Bronchial epithelial cell (primary cell): ENCODE measurements at places on chromosomes 11 and 22. TPM values are rescaled to one million over a fixed set of nuclear protein-coding genes. Genes with fewer than 3 reads are reported as not detected.

CENPM gene
- total RNA-seq: 1.3 and 3.5 TPM in 2 replicates

ASPHD2 gene
- 3.4 and 3.8 TPM in 2 replicates for total RNA-seq

ANGPTL5 gene
- not detected in 2 replicates for total RNA-seq

RAB39A gene
- total RNA-seq: not detected in 2 replicates

DNA sequence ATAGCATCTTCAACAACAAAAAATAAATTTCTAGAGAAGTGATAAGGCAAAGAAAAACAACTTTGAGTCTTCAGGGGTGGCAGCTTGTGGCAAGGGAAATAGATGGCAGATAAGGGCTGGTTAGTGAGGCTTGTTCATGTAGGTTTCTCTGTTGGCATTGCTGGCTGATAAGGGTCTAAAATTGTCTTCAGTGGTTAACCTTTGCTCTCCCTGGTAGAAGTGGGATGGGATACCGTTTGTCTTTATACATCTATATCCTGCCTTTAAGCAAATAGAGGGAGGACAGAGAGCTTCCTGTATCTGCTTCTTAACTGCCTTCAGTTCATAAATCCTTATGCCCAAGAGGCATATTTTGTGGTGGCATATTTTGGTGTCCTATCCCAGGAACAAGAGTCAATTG lies 57.1 kb downstream of the TRAF6 start:
- no peak for DNase-seq

- DNase-seq: peak; percentile 78
Measured at GRCh38 chr11:7020183-7020917, at the start of the genes NLRP14 and ZNF214. NLRP14 (plus strand) TSS chr11:7020479; CDS start chr11:7038587, 18,108 bp downstream. ZNF214 (minus strand) TSS chr11:7020346; CDS start chr11:7002835, 17,511 bp downstream.

GRCh38 chr22:41672780-41673509 lies 15.7 kb downstream of the SNU13 start:
- DNase-seq: no peak

DNA sequence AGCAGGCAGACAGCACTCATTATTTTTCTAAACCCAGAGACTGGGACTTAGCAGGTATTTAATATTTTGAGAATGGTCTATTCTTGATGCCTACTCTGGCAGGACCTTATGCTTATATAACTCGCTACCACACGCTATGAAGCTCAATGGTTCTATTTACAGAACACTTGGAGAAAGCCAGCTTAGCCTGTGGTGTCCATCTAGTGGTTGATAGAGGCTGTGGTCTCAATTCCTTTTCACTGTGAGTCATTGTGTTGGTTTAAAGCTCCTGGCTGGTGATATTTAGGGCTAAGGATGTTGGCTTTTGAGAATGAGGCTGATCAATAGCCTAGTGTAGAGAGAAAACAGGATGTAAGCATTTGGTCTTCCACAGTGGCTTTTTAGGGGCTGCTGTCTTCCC lies 206.4 kb downstream of the DBX1 start:
- peak; percentile 81 for DNase-seq

DNA sequence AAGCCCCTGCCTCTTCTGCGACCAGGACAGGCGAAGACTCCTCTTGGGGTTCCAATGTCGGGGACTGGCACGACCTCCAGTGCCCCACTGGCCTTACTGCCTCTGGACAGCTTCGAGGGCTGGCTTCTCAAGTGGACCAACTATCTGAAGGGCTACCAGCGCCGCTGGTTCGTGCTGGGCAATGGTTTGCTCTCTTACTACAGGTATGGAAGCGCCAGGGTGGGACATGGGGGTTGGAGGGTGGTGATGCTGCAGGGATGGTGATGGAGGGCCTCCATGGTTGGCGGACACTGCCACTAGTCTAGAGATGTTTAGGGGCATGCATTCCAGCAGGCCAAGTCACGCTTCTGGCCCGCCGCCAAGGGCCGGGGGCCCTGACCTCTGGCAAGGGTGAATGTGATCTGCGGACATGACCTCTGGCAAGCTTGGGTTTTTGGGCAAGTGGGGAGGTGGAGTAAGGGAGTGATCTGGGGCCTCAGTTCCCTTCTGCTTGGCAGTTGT lies 727 bp downstream of the OSBP2 start:
- DNase-seq: no peak

DNA sequence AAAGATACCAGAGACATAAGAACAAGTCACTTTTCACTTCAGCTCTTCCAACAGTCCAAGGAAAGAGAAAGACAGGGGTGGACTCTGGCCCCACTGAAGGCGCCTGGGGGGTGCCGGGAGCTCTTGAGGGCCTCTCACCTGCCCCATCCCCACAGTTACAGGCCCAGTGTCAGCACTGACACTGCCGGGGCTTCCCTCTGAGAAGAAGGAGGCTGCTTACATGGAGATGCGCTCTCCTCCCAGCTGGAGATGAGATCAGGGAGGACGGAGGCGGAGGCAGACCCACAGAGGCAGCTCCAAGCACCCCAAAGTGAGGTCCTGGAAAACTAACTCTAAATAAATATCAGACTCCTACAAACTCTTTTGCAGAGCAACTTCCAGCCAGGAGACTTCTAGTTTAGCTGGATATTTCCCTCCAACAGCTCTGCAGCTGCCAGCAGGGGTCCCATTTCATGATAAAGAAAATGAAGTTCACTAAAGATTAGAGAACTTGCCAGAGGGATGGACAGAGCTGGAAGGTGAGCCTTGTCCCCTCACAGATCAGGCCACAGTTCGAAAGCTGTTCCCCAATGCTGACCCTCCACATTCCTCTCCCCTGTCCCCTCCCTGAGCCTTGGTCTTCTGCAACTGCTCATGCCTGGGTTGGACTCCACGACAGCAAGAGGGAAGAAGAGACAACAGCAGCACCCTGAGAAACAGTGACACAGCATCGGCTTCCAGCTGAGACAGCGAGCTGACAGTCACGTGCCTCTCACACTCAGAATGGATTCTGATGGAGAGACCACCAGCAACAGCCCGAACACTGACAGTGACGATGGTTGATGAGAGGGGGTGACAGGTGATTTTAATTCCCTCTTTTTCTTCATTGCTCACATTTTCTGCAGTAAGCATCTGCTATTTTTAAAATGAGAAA lies 5.8 kb downstream of the CARS1 start:
- no peak for DNase-seq

DNA sequence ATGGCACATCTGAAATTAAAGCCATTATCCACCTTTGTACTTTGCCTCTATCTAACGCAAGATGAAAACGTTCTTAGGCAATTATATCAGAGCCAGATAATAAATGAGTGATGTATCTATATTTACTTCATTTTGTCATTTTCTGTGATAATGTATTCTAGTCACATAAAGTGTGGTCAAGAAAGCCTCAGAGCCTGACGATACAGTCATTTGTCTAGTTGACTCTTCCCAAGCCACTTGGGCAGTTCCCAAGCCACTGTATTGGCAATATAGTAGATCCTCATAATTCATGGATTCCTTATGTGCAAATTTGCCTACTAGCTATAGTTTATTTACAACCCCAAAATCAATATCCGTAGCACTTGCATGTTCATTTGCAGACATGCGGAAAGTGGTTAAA lies 7.8 kb downstream of the HOATZ start:
- DNase-seq: no peak

DNA sequence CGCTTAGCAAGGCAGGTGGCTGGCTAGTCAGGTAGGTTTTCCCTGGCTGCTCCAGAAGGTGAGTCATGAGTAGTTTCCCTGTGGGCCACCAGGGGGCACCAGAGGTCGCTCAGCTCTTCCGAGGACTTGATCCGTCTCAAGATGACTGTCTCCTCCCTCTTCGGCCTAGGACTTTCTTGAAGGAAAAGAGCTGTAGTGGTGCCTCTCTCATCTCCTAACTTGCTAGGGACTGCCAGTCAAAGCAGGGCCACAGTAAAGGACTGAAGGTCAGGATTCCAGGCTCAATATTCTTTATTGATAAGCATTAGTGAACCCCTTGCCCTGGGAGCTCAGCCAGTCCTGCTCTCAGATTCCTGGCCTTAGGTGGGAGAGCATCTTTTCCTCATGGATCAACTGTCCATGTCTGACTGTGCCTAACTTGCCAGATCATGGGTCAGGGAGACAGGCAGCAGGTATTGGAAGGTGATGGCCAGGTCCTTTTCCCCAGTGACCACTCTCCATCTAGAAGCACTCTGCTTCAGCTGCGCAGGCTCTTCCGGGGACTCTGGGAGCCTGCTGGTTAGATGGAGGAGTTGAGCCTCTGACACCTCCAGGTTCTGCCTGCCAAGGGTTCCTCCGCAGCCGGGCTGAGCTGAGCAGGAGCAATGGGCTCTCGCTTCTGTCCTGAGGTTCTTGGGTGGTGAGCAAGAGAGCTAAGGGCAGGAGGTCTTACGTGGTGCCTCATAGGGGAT lies 1.9 kb downstream of the POLD4 start:
- DNase-seq: peak; percentile 87

DNA sequence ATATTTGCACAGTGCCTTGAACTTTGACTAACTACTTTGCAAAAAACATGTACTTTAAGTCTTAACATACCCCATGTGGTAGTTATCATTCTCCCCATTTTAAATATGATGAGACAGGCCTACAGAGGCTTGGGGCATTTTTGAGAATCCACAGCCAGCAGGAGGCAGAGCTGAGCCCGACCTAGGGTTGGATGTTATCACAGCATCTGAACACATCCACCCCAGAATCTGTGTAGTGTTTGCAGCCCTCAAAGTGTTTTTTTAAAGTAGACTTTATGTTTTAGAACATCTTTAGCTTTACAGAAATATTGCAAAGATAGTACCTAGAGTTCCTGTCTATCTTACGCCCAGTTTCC lies 17.6 kb downstream of the OTOG start:
- no peak for DNase-seq

DNA sequence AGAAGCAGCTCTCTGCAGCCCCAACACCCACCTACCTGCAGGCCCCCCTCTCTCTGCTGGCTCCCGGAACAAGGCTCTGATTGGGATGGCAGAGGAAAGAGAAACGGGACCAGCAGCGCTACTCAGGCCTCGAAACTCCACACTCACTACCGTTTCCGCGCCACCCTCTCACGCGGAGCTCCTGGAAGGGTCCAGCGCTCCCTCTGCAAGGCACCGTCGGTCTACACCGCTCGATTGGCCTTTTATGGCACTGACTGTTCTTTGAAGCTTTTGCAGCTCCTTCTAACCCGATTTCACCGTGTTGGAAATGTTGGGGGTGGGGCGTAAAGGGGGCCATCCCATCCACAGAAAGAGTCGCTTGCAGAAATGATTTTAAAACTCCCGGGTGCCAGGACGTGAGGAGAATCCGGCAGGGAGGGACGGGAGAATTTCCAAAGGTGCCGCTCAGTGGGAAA lies 323 bp upstream of the PANX1 start:
- DNase-seq: no peak

GRCh38 chr11:111676878-111677585 lies 74.8 kb downstream of the SIK2 start:
- peak; percentile 78 for DNase-seq
